Stimulated activated naive B cell treated with anti-CD40 and anti-IgM and Interleukin-4, amounts not matched to agents 10 μg/mL and 1 μg/mL and 100 μg/mL, for 72 hours (primary cell): ENCODE measurements at places on chromosomes 1 and 21.

GRCh38 chr1:44472620-44473525, 67.8 kb downstream of the RNF220 start:
- no peak for DNase-seq

GRCh38 chr1:243735457-243735856, 114.6 kb downstream of the AKT3 start:
- DNase-seq: no peak

DNA sequence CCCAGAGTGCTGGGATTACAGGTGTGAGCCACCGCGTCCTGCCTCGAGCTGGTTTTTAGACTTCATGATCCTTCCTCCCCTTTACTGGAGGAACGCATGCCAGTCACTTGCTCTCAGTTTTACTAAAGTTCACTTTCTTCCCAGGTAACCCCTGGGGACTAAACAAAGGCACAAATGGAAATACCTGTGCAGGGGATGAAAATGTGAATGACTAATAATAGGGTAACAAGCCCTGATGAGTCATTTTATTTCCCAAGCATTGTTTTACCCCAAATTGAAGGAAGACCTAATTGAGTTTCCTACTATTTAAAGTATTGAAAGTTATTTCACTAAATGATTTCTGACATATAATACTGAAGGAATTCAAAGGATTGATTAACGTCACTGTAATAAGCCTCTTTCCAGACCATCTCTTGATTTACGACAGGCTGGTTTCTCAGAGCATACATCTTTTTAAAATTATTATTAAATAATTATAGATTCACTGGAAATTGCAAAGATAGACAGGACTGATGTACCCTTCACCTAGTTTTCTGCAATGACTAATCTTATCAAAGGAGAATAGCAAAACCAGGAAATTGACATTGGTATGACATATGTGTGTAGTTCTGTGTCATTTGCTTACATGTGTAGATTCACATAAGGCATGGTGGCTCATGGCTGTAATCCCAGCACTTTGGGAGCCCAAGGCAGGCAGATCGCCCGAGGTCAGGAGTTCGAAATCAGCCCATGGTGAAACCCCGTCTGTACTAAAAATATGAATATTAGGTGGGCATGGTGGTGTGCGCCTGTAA, 53.2 kb upstream of the SOD1 start:
- no peak for DNase-seq

GRCh38 chr1:9900142-9901043, 9.7 kb downstream of the CTNNBIP1 start:
- DNase-seq: peak; percentile 47

- no peak for DNase-seq
Observed at GRCh38 chr1:240031414-240031813, 60.3 kb upstream of the FMN2 start.

DNA sequence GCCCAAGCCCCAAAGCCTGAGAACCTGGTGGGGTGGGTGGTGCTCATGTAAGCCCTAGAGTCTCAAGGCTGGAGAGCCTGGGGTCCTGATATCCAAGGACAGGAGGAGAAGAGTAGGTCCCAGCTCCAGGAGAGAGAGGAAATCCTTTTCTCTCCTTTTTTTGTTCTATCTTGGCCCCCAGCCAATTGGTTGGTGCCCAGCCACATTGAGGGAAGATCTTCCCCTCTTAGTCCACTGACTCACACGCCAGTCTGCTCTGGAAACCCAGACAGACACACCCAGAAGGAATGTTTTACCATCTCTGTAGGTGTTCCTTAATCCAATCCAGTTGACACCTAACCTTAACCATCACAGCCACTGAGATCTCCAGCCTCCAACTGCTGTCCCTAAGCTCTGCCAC, 16.2 kb upstream of the LIN9 start:
- no peak for DNase-seq

GRCh38 chr1:109306832-109307273, at the start of gene MYBPHL:
TSS of gene MYBPHL (minus strand) at chr1:109307011. CDS start at chr1:109306991, 20 bp downstream.
- no peak for DNase-seq

DNA sequence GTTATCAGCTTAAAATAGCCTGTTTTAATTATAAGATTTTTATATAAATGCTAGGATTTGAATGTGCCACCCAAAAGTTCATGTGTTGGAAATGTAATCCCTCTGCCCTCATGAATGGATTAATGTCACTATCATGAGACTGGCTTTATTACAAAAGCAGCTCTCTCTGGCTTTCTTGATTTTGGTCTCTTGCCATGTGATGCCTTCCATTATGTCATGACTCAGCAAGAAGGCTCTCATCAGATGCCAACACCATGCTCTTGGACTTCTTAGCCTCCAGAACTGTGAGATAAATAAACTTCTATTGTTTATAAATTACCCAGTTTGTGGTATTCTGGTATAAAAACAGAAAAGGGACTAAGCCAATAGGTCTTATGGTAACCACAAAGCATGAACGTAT, 6.9 kb upstream of the PRSS38 start:
- no peak for DNase-seq

DNA sequence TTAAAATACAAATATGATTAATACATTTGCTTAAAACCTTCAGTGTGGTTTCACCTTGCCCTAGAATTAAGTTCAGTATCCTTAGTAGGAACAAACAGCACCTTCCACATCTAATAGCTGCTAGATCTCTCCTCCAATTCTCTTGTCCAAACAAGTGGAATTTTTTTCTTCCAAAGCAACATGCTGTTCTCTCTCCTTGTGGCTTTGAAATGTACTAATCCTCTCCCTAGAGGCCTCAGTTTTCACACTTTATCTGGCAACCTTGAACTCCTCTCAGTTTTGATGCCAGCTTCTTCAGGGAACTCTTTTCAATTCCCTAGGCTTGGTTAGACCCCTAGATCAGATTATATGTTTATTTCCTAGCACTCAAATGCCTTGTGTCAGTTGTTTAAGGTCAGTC, 87.0 kb downstream of the GLUL start:
- DNase-seq: no peak

DNA sequence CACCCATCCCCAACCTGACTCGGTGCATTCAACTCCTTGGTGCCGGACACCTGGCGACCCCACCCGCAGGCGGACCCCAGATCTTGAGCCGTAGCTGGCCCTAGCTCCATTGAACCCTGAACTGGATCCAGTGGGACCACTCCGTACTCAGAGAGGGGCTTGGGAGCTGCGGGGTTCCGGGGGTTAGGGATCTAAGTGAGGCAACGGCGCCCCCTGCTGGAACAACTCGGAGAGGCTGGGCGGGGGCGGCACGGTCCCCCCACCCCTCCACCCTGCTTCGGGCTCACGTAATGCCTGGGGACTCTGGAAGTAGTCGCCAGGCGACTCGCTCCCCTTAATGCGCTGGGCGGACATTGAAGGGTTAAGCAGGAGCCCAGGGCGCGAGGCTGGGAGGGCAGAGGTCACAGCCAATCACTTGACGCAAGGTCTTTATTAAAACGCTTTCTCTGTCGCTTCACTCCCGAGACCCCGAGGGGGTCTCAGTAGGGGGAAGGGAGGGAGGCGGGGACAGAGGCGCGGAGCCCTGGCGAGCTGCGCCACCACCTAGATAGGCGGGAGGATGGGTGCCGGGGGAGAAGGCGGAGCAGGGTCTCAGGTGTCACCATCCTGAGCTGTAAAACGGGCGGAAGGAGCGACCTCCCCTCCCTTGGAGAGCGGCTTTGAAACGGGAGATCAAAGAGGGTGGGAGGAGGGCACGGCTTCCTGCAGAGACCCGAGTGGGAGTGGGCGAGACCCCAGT, 704 bp upstream of the CRABP2 start:
- DNase-seq: peak; percentile 35

- no peak for DNase-seq
Observed at GRCh38 chr1:76066394-76066793, 8.2 kb upstream of the ST6GALNAC3 start.

- no peak for DNase-seq
Observed at GRCh38 chr1:57485643-57486042, 61.8 kb upstream of the DAB1 start.

GRCh38 chr1:107152395-107152794, 11.6 kb downstream of the NTNG1 start:
- DNase-seq: no peak

- no peak for DNase-seq
Observed at GRCh38 chr1:178183796-178184195, 89.9 kb downstream of the RASAL2 start.

- DNase-seq: no peak
Observed at GRCh38 chr1:20166051-20166450, 19.8 kb upstream of the UBXN10 start.

- DNase-seq: no peak
Observed at GRCh38 chr1:178224358-178224757, 130.5 kb downstream of the RASAL2 start.

GRCh38 chr1:218863987-218864386, 309.7 kb upstream of the LYPLAL1 start:
- no peak for DNase-seq

- DNase-seq: peak; percentile 41
Observed at GRCh38 chr1:42173155-42173933, 8.8 kb upstream of the GUCA2A start.

GRCh38 chr1:207831517-207832327, 79.2 kb downstream of the CD34 start:
- peak; percentile 68 for DNase-seq
